ENCODE measurements at places on chromosomes 6 and 20. TPM values are rescaled to one million over a fixed set of nuclear protein-coding genes. Genes with fewer than 3 reads are reported as not detected.

DNA sequence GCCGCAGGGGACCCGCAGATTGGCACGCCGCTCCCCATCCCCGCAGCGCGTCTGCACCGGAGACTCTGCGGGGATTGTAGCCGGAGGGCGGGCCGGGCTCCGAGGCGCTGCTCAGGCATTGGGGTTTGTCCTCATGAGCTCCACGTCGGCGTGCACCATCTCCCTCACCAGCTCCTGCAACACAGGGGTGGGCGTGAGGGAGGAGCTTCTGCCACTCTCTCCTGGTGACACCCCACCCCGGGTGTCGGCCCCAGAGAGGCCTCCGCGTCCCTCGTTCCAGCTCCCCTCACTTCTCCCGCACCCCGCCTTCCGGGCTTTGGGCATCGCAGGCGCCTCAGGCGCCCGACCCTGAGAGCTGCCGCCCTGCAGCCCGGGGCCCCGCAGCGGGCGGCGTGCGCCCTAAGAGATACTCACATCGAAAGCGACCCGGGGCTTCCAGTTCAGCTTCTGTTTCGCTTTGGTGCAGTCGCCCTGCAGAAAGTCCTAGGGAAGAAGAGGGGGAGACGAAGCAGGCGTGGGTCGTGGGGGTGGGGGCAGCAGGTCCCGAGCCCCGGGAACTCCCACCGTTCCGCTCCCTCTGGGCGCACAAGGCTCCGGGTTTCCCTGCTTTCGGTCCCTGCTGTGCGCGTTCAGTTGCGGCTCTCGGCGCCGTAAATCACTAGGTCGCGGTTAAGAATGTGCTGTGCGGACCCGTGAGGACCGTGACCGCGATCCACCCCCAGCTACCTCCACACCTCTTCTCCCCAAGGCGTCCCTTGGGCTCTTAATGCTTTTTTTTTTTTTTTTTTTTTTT is 14.5 kb downstream of the FOXC1 start:
- DNase-seq = no peak

- no peak for DNase-seq
Observed at GRCh38 chr20:17594443-17594842, 24.6 kb downstream of the DSTN start.

GRCh38 chr6:15677822-15678221 is 15.0 kb upstream of the DTNBP1 start:
- no peak for DNase-seq

GRCh38 chr6:93823489-93823888 is 404.1 kb upstream of the EPHA7 start:
- DNase-seq = no peak

SYNDIG1 gene
- total RNA-seq = not detected

- DNase-seq = no peak
Observed at GRCh38 chr20:5020760-5021159, 19.4 kb upstream of the SLC23A2 start.

- DNase-seq = no peak
Observed at GRCh38 chr6:82954356-82954755, 111.3 kb downstream of the UBE3D start.

DNA sequence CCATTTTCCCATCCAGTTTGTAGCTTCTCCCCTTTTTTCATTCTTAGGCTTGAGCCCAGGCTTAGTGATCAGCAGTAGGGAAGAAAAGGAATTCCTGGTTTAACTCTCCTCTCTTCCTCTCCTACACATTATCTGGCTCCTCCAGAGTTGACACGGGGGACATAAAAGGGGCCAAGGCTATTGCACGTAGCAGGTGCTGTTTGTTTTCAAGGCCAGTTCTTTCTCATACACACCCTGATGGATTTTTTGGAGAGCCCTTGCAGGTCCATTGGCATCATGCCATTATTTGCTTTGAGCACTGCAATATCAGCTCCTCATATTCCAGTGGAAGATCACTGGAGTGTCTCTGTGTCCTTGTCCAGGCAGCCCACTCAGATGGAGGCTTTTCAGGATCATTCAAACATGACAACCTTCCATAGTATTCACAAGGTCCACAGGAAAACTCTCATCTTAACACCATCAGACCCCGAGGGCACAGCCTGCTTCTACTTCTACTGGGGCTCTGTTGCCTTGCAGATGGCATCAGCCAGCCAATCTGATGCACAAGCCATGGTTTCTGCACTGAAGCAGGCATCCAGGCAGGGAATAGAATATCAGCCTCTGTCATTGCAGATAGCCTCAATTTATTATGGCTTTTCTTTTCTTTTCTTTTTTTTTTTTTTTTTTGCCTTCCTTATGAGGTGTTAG is 18.8 kb downstream of the PLCB4 start:
- no peak for DNase-seq

GRCh38 chr20:15759594-15759993 is 813.7 kb downstream of the KIF16B start:
- DNase-seq = no peak

GRCh38 chr6:161543684-161544309 is 269.9 kb upstream of the AGPAT4 start:
- DNase-seq = no peak

CYP21A2 gene
- total RNA-seq = 0.37 TPM

Measured in CD8-positive, alpha-beta memory T cell (primary cell).